Stimulated activated CD4-positive, alpha-beta T cell treated with anti-CD3 and anti-CD28 coated beads, Interleukin-2, amount 100 ng/mL, for 48 hours (primary cell): ENCODE measurements at places on chromosomes 7 and 10.
A peak's percentile ranks its signal among the peaks of the same experiment; 100 is the strongest.

GRCh38 chr7:11021468-11021867 lies 47.8 kb downstream of the PHF14 start:
- DNase-seq: no peak

GRCh38 chr7:107185716-107186115 lies 16.9 kb downstream of the HBP1 start:
- DNase-seq: no peak

- no peak for DNase-seq
Measured at GRCh38 chr7:110868458-110868857, 222.5 kb upstream of the LRRN3 start.

DNA sequence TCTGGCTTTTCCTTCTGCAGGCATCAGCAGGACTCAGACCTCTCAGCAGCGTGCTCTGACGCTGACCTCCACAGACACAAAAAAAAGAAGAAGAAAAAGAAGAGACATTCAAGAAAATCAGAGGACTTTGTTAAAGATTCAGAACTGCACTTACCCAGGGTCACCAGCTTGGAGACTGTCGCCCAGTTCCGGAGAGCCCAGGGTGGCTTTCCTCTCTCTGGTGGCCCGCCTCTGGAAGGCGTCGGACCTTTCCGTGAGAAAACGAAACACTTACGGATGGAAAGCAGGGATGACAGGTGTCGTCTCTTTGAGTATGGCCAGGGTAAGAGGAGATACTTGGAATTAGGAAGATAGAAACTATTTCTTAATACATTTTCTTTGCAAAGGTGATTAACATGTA lies 115.7 kb downstream of the CYTH3 start:
- DNase-seq: no peak

DNA sequence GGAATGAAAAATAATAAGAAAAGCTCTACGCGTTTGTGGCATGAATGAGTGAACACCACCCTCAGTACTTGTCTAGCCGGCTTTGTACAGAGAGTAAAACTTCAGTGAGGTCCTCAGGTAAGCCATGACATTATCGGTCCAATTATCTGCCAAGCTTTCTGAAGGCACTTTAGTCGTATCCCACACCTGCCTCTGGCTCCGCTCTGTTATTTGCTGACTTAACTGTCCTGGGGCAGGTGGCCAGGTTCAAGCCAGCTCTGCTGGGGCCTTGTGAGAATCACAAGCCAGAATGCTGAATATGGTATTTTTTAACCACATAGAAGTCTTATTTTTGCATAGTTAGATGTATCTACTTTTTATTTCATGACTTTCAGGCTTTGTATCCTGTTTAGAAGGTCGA lies 66.0 kb upstream of the FHIP2A start:
- DNase-seq: no peak

- no peak for DNase-seq
Measured at GRCh38 chr10:111475720-111476119, 398.9 kb downstream of the ADRA2A start.

DNA sequence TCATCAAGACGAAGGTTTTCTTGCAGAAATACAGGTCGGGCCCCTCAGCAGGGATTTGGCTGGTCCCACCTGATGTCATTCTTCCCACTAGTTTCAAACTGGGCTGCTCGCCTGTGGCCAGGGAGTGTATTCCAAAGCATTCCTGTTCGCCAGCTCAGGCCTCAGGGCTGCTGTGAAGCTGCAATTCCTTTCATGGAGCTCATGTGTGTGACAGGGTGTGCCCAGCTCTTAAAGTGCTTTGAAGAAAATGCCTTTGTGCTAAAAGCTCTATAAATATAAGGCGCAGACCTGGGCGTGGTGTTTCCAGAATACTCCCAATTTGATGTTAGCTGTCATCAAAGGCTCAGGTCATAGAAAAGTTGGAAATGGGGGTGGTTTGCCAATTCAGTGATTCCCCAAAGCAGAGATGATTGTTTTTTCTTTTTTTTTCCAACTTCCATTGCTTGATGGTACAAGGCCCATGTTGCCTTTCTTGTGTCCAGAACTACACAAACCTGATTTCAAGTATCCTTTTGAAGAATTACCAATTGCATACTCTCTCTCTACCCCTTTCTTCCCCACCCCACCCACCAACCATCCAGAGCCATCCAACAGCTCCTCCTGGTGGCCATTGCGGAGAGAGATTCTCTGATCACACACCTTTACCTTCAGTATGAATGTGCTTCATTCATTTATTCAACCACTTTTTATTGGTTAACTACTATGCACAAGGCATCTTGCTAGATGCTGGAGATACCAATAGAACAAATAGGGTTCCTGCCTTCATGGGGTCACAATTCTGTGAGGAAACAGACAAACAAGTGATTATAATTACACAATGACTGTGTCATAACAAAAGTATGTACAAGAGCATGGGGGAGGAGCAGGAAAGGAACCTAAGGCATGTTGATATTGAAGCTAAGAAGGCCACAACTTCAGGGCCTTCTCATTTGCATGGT lies 297.3 kb upstream of the LYZL1 start:
- peak; percentile 32 for DNase-seq

- DNase-seq: no peak
Measured at GRCh38 chr7:48180981-48181380, 9.7 kb downstream of the ABCA13 start.

GRCh38 chr10:13485623-13486022 lies 43.2 kb downstream of the BEND7 start:
- DNase-seq: no peak

GRCh38 chr7:134697205-134697886 lies 50.7 kb downstream of the BPGM start:
- no peak for DNase-seq

DNA sequence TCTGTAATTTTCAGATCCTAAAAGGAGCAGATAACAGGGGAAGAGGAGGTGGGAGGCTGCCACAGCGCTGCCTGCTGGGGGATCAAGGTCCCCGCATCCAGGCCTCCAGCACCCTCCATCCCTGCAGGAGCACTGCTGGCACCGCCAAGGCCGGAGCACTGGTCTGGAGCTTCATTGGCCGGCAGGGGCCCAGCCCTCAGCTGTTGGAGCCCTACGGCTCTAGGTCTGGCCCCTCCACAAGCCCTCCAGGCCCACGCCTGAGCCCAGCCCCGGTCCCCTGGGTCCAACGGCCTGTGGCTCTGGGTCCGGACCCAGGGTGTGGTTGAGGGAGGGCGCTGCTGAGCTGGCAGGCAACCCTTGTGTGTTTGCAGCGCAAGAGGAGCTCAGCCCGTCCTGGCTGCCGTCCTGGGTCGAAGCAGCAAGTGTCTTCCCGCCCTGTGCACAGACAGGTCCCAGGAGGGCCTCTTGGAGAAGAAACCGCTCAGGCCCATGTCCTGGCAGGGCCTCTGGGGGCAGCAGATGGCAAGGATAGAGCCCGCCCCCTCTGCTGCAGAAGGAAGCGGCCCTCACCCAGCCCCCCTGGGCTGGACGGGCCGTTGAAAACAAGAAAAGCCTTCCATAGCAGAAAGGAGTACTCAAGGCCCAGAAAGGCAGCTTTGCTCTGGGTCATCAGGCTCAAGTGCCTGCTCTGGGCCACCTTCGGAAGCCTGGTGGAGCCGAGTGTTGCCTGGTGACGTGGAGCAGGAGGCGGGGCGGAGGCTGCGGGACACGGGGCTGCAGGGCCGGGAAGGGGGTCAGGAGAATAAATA lies 54.3 kb upstream of the TNRC18 start:
- DNase-seq: no peak

GRCh38 chr7:2175514-2175913 lies 57.2 kb downstream of the MAD1L1 start:
- no peak for DNase-seq

GRCh38 chr10:7605565-7606295 lies 61.0 kb downstream of the ITIH5 start:
- DNase-seq: no peak

DNA sequence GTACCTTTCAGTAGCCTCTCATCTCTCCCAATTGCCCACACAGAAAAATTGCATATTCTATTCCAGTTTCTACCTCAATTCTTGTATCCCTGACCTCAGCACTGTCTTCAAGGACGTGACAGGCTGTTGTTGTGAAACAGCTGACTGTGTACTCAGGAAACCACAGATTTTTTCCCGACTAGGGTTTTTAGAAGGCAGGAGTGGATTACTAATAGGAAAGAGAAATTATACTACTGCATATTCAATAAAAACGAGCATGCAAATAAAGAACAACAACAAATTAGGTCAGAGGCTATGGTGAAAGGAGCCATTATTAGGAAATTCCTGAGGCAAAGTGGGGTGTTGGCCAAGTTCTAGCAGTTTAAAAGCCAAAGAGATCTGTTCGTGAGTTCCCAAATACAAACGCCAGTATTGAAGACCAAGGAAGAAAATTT lies 93.4 kb downstream of the DOCK4 start:
- DNase-seq: no peak

DNA sequence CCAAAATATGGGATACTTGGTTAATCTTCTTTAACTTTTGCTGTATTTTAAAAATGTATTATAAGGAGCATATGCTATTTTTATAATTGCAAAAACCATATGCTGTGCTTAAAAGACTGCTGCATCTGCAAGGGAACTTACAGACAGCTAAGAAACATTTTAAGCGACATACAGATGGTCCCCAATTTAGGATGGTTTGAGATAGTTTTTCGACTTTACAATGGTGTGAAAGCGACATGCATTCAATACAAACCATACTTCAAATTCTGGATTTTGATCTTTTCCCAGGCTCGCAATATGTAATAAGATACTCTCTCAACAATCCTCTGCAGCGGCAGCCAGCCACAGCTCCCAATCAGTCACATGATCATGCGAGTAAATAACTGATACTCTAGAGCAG lies 73.2 kb downstream of the SHTN1 start:
- DNase-seq: no peak

DNA sequence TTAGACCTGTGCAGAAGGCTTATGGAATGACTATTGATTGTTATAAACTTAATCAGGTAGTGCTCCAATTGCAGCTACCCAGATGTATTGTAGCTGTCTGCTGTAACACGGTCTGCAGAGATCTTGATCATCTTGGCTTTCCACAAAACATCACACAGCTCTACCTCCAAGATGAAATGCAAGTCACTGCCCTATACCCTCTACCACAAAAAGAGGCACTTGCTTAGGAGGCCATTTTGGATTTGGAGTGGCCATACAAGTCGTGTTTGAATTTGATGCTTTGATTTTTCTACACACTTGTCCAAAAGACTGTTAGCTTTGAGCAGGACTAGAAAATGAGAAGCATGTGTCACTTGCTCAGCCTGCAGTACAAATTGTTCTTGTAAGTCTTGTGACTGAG lies 377.2 kb downstream of the TNS3 start:
- DNase-seq: no peak

- no peak for DNase-seq
Measured at GRCh38 chr10:24465124-24465874, 256.4 kb downstream of the KIAA1217 start.

- DNase-seq: no peak
Measured at GRCh38 chr10:102302611-102303010, 57.3 kb downstream of the GBF1 start.

DNA sequence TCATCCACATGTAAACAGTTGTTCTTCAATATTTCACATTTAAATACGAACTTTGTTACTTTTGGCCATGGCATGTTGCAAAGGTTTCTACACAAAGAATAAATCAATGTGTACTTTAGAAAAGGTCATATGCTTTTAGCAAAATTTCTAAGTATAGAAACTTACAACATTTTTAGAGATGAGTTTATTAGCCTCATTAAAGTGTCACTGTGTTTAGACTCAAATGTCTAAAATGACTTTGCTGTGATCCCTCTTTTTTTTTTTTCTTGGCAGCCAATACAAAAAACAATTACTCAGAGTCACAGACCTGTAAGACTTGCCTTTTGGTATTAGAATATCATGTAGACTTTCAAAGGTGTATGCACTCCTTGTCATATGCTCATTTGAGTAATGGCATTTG lies 349.3 kb upstream of the KIAA1217 start:
- DNase-seq: no peak

DNA sequence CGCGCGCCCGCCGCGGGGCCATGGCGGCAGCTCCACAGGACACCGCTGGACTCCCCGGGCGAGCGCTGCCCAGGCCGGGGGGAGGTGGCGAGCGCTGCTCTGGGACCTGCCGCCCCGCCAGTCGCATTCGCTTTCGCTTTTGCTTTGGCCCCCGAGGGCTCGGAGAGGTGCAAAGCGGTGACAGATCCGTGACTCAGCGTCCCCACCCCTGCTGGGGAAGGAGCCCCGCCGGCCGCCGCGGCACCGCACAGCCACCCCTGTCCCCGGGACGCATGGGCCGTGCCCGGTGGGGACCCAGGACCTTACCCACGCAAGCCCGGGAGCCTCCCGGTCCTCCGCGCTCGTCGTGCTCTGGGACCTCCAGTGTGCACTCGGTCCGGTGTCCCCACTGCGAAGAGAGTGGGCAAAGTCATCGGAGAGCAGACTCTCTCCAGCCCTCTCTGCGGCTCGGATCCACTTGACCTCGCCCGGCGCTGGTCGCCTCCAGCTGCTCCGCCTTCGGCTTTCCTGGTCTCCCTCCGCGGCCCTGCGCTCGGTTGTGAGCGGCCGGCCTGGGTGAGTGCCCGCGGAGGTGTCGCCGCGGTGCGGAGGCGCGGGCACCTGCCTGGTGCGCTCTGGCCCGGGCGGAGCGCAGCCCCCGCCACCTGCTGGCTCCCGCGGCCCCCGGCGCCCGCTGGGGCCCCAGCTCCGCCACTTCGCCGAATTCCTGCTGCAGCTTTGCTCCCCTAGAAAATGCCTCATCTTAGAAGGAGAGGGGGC lies at the start of gene IL15RA:
Gene IL15RA (minus strand): TSS at position 73 of the 759 bp plus-strand sequence. CDS start 51 bp downstream, at position 22.
- peak; percentile 79 for DNase-seq

DNA sequence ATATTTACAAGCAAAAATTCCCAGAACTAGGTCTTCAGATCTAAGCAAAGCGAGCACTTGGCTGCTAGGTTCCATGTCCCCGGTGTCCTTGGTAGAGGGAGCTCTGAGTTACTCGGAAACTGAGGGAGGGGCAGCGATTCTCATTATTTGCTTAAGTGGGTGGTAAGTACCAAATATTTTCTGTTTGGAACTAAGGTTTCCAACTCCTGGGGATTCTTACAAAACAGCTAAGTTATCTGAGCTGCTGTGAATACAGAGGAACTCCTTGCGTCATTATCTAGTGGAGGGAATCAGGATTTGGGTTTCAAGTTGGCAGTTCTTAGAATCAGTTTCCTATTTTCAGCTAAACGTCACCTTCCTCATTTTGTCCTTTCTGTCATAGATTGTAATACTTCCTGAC lies 76.8 kb upstream of the IKZF1 start:
- no peak for DNase-seq

- DNase-seq: no peak
Measured at GRCh38 chr10:5538446-5538845, 13.7 kb downstream of the CALML3 start.

DNA sequence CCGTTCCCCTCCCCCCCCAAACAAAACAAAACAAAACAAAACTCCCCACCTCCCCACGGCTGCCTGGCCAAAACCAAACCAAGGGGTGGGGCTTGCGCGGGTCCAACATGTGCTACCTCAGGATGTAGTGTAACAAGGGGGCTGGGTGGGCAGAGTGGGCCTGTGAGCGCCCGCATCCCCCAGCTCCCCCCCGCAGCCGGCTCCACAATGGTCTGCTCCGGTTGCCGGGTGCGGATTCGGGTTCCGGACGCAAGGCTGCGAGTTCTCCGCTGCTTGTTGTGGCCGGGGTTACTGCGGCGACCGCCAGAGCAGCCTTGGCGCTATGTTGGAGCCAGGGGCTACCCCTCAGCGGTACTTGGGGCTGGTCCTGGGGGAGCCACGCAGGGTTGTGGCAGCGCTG lies 4.9 kb downstream of the C10orf143 start:
- DNase-seq: no peak
